Right ventricle myocardium superior (tissue), 1 donor: ENCODE measurements at places on chromosomes 5 and 9. TPM values are rescaled to one million over a fixed set of nuclear protein-coding genes. Genes with fewer than 3 reads are reported as not detected.

CDC25C gene
- 0.16 TPM for total RNA-seq

DNA sequence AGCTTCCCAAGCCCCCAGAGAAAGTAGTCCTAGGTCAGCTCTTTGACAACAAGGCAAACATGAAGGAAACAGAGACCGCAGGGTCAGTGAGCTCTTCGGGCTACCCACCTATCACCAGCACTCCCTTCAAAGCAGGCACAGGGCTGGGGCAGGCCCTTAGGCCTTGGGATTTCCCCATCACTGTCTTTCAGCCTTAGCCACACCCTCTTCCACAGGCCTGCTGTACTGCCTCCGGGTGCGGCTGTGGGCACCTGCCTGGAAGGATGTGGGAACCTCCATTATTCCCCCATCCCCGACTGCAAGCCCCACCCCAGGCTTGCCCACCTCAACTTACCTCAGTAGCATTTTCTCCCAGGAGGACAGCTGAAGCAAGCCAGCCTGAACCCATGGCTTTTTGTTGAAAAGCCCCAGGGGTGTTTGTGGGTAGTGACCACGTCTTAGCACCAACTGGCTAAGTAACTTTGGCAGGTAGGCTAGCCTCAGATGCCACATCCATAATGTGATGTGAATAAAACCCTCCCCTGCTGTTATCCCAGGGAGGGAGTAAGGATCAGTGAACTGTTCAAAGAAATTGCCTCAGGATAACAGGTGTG, 100.2 kb downstream of the PIK3R1 start:
- DNase-seq = no peak

- DNase-seq = peak; percentile 39
These were observed 26.4 kb upstream of the EXOC3 start for GRCh38 chr5:416636-416960.

DNA sequence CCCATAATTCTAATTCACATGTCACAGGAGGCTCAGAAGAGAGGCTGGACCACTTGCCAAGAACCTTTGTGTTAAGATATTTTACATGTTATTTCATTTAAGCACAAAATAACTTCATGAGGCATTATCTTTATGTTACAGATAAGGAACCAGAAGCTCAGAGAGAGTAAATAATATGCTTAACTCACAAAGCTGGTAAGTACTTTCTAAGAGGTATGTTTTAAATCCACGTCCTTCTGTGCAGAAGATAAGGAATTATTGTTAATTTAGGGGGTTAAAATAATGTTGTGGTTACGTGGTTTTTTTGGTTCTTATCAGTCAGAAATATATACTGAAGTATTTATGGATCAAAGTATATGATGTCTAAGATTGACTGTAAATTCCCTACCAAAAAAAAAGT, 8.0 kb downstream of the STRBP start:
- no peak for DNase-seq
